ENCODE measurements at places on chromosomes 3 and 15.

GRCh38 chr3:14352002-14352627, 50.3 kb upstream of the SLC6A6 start:
- DNase-seq: peak; percentile 22

GRCh38 chr3:24027946-24028345, 82.9 kb downstream of the NR1D2 start:
- no peak for DNase-seq

GRCh38 chr3:195372220-195372619, 70.6 kb downstream of the ACAP2 start:
- DNase-seq: no peak

GRCh38 chr3:124686028-124686670, 44.1 kb upstream of the UMPS start:
- DNase-seq: no peak

GRCh38 chr3:49790626-49791411, 4.5 kb upstream of the IP6K1 start:
- DNase-seq: no peak

- DNase-seq: no peak
Measured at GRCh38 chr3:45964139-45964538, 20.9 kb downstream of the CXCR6 start.

GRCh38 chr3:119295816-119296726, 1.9 kb downstream of the ARHGAP31 start:
- no peak for DNase-seq

DNA sequence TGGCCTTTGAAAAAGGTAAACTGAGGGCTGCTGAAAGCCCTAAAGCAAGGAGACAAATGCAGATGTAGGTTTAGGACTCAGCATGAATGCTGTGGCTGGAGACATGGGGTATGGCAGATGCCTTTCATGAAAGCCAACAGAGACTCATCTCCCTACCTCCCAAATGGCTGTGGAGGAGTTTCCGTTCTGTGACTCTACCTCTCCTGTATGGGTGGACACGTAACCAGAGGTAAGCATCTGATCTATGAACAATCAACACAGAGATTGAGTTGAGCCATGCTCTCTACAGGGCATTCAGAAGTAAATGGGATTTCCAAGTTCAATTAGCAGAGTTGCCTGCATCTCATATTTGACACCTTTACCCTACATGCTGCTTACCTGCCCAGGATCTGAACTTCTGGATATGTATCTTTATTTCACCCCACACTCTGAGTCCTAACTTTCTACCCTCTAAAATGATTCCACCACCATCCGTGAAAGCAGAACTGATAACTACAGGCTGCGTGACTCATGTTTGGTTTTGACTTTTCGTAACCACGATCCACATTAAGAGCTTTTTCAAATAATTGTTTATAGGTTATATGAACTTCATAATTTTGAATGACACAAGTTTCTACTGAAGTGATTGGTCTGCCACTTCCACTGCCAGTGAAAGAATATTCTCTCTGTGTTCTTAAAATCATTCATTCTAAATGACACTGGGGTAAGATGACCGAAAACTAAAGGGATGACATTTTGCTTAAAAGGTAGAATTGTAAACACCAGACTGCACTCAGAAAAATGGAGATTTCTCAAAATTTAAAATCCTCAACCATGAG, 1058.7 kb downstream of the FHIT start:
- no peak for DNase-seq

DNA sequence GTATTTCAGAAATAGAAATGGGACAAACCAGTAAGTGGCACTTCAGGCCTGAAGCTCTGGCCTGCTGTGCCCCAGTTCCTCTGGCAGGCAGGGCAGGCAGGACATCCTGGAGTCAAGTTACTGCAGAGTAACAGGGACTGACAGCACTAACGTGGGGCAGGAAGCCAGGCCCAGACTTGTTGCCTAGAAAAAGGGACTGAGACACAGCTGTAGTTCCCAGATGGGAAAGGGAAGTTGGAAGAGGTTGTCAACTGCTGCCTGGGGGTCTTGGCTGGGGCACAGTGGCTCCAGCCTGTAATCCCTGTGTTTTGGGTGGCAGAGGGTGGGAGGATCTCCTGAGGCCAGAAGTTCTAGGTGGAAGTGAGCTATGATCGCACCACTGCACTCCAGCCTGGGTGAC, 171.9 kb downstream of the FMN1 start:
- no peak for DNase-seq

DNA sequence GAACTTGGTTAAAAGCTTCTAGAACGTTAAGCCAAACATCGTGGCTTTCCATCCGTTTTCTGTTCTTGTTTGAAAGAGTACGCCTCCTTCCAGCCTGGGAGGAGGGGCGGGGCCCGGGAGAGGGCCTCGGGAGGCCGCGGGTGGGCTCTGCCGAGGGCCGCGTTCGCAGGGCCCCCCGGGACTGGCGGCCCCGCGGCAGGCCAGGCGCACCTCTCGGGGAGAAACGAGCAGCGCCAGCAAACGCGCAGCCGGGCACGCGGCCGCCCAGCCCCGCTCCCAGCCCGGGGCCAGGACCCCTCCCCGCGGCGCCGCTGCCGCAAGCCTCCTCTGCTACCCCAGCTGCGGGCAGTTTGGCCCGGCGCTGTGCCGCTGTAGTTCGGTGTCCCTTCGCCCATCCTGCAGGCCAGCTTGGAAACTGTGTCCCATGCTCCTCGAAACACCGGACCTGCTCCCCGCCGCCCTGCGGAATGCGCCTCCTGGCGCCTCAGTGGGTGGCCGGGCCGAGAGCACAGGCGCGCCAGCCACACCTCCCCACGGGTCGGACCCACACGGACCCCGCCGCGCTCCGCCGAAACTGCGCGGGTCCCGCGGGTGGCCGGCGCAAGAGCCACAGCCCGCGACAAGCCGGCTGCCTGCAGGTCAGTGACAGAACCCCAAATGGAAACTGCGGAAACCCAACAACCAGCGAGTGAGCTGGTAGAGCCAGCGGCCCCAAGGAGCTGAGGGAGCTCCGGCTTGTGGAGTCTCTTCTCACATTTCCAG, 2.3 kb downstream of the OCA2 start:
- no peak for DNase-seq

DNA sequence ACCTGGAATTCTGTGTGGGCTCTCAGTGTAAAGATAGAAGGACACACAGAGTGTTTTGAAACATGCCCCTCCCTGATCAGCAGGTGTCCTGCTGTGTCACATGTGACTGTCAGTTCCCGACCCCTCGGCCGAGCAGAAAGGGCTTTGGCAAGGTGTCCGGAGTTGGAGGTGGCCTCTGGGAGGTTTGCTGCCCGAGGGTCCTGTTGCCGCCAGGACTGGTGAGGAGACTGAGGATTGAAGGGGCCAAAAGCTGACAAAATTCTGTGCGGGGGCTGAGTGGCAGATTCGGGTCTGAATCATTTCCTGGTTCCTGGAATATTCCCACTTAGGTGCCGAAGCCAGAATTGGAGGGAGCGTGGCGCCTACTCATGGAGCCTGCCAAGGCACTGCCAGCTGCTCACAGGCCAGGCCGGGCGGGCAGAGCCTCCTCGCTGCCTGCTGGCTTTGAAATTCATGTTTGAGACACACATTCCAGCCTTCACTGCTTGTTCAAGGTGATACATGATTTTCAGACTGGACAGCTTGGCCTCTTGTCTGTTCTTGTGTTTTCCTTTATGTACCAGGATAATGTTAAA, 83.8 kb downstream of the APBA2 start:
- no peak for DNase-seq

GRCh38 chr15:29142129-29142747, 127.4 kb downstream of the NSMCE3 start:
- no peak for DNase-seq

- no peak for DNase-seq
Measured at GRCh38 chr15:92333709-92334108, 60.0 kb upstream of the ST8SIA2 start.

GRCh38 chr3:29318251-29318650, 37.4 kb downstream of the RBMS3 start:
- DNase-seq: no peak

DNA sequence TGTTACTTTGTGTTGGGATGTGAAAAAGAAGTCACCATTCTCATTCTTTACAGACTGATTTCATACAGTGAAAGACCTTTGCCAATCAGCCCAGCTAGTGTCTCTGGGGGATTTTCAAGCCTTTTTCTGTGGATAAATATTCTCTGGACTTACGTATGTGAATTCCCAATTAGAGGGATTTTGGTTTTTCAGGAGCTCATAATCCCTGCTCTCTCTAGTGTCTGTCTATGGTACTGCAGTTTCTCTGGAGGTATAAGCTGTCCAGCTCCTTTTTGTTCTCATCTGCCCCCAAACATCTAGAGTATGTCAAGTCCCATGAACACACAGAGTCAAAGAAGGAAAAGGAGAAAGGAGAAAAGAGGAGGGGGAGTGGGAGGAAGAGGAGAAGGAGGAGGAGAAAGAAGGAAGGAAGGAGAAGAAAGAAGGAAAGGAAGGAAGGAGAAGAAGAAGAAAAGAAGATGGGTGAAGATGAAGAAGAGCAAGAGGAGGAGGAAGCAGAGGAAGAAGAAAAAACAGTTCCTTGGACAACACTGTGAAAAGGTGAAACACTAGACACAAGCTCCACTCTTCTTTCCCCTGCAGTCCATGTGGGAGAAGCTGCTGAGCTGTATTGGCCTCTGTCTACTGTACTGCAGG, 218.6 kb downstream of the GREM1 start:
- DNase-seq: no peak

- DNase-seq: no peak
Measured at GRCh38 chr3:71149959-71150954, 433.3 kb downstream of the FOXP1 start.

DNA sequence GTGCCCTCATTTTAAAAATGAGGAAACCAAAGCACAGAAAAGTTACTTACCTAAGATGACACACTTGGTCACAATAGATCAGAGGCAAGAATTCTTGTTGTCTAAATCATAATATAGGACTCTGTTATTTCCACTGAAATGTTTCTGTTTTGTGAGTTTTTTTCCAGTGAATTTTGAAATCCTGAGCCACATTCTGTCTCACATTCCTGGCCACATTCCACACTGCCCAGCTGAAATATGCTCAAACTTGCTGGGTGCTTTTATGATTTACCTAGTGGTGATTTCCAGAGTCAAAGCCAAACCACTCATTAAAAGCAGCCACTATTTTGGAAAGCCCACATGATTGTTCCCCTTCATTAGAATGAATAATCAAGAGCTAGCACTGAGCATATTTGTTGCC, 82.3 kb upstream of the NPHP3 start:
- DNase-seq: no peak

GRCh38 chr15:73485372-73485771, 42.4 kb downstream of the REC114 start:
- DNase-seq: no peak

- DNase-seq: peak; percentile 53
Measured at GRCh38 chr3:123104550-123104949, 37.7 kb downstream of the PDIA5 start.

DNA sequence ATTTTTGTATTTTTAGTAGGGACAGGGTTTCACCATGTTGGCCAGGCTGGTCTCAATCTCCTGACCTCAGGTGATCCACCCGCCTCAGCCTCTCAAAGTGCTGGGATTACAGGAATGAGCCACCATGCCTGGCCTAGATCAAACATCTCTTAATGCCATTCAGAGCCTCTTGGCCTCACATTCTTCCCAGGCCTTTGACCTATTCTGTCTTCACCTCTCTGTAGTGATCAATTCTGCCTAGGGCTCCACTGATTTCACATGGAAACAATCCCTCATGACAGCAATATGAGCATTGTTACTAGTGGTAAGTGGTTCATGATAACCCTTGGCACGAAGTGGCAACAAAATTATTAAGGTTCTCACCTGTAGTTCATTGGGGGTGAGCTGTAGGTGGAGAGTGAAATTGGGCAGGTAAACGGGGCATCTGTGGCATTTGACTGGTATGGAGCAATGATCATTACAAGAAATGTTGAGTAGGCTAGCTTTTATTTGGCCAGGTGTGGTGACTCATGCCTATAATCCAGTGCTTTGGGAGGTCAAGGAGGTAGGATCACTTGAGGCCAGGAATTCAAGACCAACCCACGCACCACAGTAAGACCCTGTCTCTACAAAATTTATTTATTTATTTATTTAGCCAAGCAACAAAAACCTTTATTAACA, 4.8 kb upstream of the ARPIN start:
- DNase-seq: no peak

GRCh38 chr3:11542551-11542950, 101.2 kb downstream of the VGLL4 start:
- DNase-seq: no peak

- no peak for DNase-seq
Measured at GRCh38 chr3:10007126-10007782, 19.0 kb upstream of the FANCD2 start.

- DNase-seq: no peak
Measured at GRCh38 chr3:189936201-189936945, 184.3 kb downstream of the P3H2 start.

Data from erythroblast (primary cell).